ENCODE measurements at places on chromosomes 16 and 17.

GRCh38 chr17:62680541-62681052 lies 53.1 kb downstream of the MRC2 start:
- no peak for DNase-seq

DNA sequence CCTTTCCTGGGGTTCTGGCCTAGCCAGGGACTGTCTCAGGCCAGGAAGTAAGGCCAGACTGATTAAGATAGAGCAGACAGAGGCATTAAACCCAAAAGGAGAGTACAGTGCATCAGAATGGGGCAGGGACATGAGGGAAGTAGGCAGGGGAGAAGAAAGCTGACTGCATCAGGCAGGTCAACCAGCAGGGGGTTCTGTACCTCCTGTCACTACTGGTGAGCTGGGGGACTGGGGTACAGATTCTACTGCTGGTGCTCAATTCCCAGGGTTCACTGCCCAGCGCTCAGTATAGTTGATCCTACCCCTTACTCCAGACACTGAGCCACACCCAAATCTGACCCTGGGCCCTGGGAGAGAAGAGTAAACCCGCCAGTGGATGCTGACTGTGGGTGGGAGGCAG lies 12.9 kb upstream of the MTMR4 start:
- DNase-seq = no peak

DNA sequence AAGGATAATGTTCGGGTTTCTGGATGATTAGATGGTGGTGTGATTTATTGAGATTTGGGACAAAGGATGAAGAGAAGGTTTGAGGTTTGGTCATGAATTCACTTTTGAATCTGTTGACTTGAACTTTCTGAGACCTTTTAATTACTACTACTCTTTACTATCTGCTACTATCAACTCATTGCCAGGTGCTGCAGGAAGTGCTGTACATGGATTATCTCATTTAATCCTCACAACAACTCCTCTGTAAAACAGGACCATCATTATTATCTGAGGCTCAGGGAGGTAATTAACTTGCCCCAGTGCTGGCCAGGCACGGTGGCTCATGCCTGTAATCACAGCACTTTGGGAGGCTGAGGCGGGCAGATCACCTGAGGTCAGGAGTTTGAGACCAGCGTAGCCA lies 2.9 kb upstream of the ANKRD40 start:
- no peak for DNase-seq

DNA sequence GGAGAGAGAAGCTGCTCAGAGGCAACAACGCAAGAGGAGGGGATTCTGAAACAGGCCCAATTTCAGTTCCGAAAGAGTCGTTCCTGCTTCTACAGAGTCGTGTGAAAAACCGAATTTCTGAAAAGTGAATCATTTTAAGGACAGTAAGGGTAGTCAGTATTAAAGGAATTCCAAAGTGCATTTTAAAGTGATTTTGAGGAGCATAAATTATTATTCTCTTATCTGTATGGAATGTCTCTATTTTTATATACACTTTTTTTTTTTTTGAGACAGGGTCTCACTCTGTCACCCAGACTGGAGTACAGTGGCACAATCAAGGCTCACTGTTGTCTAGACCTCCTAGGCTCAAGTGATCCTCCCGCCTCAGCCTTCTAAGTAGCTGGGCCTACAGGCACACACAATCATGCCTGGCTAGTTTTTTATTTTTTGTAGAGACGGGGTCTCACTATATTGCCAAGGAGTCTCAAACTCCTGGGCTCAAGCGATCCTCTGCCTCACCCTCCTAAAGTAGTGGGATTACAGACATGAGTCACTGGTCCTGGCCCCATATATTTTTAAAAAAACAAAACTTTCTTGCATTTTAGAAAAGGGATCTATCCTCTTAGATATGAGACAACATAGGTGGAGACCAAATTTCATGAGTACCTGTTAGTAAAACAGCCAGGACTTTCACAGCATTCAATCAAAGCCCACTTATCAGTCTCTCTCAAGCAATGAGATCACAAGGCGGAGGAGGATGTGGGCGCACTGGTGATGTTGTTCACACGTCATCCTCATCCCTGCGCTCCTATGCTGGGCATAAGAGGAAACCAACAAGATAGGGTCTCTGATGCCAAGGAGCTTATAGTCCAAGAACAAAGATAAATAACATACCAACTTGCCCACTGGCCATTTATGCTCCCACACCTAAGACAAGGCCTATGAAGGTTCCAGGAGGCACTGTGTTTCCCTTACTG lies 53.2 kb downstream of the SMG6 start:
- DNase-seq = peak; percentile 39

DNA sequence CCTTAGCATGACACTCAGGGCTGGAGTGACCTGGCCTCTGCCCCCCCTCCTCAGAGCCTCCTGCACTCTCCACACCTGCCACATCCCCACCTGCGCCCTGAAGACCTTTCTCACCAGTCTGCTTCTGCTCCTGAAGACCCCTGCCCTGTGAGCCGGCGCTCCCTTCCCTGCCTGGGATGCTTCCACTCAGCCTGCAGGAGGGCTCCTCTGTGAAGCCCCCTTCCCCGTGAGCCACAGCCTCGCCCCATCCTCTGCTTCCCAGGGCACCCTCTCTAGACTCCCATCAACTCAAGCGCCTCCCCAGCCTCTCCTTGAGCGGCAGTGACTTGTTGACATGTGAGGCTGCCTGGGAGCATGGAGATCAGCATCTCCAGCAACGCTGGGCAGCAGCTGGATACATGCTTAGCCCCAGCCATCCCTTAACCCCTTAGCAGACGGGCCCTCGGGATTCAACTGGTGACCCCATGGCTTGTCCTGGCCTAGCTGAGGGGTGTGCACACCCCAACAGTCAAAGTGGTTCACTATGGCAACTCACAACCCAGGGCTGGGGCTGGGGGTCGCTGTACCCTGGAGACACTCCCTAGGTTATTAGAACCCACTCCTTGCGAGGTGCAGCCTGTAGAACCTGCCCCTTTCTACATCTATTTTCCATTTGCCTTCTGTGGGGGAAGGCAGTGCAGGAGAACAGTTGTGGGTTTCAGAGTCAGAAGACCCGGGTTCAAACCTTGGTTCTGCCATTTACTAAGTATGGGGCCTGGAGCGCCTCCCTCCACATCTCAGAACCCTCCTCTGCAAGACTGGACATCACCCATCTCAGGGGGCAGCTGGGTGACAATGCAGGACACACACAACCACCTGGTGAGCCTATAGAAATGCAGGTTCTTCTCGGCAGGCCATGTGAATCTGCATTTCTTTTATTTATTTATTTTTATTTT lies 21.5 kb downstream of the TMEM235 start:
- no peak for DNase-seq

- peak; percentile 74 for DNase-seq
Observed at GRCh38 chr17:50026837-50027171, 29.1 kb upstream of the ITGA3 start.

DNA sequence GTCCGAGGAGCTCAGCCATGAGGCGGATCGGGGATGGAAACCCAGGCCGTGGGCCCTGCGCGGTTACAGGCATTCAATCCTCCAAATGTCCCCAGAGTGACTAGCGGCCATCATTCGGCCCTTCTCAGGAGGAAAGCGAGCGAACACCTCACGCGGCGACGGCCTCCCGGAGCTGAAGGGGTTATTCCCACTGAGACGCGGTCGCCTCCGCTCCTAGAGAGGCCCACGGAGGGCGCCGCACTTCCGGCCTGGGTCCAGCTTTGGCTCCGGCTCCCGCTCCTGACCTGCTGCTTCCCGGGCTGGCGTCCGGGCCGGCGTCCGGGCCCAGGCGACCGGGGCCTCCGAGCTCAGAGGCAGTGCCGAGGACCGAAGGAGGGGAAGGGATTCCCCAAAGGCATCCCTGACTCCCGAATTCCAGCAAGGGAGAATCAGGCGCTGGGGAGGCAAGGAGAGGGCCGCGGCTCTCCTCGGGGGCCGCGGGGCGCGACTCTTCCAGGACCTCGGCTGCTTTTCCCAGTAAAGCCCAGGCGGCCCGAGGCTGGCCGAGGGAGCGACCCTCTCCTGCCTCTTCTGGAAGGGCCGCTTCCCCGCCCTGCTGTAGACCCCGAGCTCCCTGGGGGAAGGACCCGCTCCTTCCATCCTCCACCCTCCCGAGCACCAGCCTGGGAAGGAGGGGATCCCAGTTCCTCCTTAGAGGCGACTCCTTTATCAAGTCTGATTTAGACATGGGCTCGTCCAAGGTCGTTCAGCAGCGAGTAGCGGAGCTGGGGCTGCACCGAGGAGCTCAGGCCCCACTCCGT lies 18.6 kb upstream of the ZNF629 start:
- peak; percentile 33 for DNase-seq

- DNase-seq = no peak
Observed at GRCh38 chr16:57798953-57799599, 3.2 kb downstream of the KIFC3 start.

DNA sequence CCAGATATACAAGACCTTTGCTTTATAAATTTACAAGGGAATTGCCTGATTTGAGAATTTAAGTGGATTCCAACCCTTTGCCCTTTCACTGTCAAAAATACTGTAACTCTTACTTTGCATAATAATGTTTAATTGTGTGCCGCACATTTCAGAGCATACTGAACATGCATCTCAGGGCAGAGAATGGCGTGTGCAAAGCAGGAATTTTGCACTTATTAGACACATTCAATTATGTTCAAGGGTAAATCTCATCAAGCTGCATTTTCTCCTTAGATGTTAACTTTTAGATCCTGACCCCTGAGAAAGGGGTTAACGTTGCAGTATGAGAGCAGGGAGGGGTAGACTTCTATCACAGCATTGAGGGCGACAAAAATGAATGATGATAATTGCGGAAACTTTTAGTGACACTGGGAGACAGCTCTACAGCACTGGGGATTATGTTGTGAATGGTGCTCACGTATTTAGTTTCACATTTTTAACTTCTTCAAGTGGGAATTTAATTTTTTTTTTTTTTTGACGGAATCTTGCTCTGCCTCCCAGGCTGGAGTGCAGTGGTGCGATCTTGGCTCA lies 54.6 kb upstream of the CACNG4 start:
- DNase-seq = no peak

DNA sequence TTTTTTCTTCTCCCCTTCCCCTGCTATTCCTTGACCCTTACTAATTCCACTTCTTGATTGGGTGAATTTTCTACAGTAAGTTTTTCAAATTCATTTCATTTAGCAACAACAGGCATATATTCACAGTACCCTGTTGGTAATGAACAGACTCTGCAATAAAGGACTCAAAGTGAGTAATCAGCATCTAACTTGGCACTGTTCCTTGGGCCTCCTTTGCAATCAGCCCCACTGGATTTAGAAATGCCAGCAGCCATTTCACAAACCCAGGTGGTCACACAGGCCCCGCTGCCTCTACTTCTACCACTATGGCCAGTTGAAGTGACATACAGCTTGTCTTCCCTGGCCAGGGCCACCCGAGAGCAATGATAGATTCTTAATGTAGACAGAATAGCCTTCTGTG lies 113.8 kb downstream of the CYB561 start:
- DNase-seq = no peak

DNA sequence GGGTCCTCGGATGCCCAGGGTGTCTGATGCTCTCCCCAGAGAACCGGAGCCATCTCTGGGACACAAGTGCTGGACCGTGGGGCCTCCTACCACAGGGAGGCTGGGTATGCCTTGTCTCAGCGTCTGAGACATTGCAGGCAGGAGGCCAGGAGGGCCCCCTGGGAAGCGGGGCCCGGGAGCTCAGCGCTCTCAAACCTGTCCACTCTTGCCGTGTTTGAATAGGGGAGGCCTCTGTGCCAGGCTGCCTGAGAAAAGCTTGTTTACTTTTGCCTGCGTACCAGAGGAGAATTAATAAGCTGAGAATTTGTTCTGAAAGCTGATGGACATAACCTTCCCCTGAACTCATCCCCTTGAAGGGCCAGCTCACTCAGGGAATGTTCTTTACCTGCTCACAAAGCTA lies 163.8 kb downstream of the NTN1 start:
- DNase-seq = no peak

DNA sequence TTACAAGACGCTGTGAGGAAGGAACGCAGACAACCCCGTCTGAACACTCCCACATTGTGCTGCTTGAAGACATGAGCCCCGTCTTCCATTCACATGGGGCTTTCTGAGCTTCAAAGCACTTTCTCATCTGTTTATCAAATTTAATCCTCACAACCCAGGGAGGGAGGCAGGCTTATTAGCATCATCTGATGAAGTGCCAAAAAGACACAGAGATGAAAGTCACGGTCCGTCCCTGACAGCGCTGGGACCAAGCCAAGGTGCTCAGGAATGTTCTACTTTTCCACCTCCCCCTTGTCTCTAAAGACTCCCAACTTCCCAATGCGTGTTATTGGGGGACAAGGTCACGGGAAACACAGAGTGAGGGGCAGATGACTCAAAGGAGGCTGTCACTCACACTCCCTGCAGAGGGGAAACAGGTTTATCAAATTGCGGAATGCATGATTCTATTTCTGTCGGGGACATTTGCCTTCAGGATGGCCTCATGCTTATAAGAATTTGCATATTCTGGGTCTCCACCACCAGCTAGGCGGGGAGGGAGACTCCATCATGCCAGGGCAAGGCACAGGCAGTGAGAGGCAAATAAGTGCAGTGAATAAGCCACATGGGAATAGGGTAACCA lies 10.7 kb downstream of the XYLT1 start:
- DNase-seq = no peak

DNA sequence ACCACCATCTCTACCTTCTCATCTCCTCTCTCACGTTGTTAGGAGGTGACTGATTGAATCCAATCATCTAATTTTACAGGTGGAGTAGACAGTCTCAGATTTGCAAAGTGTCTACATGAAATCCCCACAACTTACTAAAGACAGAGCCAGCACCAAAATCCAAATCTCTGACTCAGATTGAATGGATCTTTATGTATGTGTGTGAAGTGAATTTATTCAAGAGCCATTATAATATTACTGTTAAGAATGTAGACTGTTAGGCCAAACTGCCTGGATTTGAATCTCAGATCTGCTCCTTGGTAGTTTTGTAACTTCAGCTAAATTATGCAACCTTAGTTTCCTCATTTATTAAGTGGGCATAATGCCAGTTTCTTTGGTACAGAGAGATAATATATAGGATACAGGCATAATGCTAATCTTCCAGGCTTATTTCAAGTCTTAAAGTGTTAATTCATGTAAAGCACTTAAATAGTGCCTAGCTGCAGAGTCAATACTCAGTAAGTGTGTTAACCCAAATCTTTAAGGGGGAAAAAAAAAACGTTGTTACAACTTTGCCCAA lies 12.7 kb downstream of the CNEP1R1 start:
- DNase-seq = no peak

GRCh38 chr16:24717411-24717810 lies 12.0 kb upstream of the TNRC6A start:
- no peak for DNase-seq

DNA sequence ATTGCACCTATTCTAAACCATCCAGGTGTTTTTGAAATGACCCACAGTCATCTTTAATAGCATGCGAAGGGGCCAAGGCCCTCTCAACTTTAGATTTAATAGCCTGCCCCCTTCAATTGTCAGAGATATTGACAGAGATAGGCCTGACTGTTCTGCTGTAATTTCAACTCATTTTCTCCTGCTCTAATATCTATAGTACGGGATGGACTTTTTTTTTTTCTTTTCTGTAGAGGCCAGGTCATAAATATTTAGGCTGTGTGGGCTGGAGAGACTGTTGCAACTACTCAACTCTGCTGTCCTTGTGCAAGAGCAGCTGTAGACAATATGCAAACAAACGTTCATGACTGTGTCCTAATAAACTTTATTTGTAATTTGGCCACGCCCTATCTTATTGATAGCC lies 24.7 kb upstream of the KRT20 start:
- no peak for DNase-seq

GRCh38 chr16:73365016-73365551 lies 317.2 kb upstream of the ZFHX3 start:
- no peak for DNase-seq

GRCh38 chr17:57636274-57636673 lies 108.8 kb downstream of the CCDC182 start:
- DNase-seq = no peak
